ENCODE measurements at places on chromosomes 2 and 18.

- no peak for DNase-seq
Measured at GRCh38 chr2:230347659-230348305, 20.8 kb downstream of the SP140L start.

GRCh38 chr18:40874233-40874632 is 1080.8 kb upstream of the PIK3C3 start:
- no peak for DNase-seq

- no peak for DNase-seq
Measured at GRCh38 chr2:231189571-231190495, 8.6 kb upstream of the ARMC9 start.

- no peak for DNase-seq
Measured at GRCh38 chr18:65409261-65409660, 341.6 kb upstream of the CDH7 start.

DNA sequence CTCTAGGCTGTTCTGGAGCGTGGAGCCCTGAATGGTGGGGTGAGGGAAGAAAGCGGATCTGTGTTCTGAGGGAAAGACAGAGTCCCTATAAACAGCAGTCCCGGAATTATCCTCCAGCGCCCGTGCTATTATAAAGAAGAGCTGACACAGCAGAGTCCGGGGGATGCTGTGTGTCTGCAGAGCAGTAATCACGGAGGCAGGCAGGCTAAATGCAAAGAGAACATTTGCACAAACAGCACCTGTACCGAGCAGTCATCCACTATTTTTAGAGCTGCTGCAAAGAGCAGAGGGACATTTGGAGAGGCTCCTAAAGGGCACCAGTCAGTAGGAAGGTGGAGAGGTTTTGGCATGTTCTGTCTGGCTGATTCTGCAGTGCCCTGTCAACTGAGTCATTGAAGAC is 293.8 kb upstream of the SLC14A2 start:
- DNase-seq: no peak

GRCh38 chr2:160379399-160379798 is 114.2 kb downstream of the RBMS1 start:
- no peak for DNase-seq

DNA sequence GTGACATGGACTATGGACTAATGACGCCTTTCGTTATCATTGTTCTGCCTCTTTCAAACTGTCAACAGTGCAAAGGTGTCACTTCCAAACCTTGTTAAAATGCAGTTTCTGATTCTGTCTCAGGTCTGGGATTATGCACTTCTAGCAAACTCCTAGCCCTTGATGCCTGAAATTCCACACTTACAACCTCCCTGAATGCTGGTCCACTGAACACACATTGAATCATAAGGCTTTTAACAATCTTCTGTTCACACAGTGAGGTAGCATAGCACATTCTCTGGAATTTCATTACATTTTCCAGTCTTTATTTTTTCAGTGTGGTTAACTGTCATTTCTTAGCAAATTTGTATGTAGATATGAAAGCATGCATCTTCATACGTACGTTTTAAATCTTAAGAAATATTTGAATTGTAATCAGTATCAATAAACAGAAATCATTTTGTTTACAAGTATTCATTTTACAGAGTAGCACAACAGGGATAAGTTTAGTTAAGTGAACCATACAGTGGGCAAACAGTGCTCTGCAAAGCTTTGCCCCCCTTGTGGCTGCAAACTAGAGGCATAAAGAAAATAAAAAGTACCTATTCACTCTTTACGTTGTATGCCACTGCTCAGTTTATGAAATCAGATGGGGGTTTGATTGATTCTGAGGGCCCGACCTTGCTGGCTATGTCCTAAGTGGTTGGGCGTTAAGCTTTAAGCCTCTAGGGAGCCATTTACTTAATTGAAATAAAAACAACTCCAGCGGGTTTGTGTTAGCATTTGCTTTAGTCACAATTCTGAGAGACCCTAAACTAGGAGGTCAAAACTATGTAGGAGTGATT is 250.8 kb downstream of the LRRTM1 start:
- DNase-seq: no peak

DNA sequence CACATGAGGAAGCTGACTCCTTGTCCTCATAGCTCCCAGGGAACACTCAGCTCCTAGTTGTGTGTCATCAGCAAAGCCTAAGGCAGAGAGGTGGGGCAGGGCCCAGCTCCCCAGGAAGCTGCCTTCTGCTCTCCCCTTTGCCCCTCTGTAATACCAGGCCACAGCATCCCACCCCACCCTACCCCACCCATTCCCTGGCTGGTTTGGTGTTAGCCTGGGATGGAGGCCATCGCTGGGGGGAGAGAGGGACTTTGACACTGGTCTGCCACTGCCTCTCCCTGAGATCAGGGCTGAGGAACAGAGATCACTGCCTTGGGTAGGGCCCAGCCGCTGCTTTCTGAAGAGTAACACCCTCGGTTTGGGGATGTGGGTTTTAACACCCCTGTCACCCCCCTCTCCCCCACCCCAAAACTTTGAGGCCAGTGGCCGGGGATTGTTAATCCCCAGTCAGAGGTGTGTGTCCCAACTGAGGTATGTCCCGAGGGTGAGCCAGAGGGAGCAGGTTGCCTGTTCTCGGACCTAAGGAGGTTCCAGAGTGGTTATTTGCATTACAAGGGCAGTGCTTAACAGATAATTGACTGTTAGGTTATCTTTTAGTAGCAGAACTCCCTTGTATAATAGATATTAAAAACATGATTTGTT is 41.4 kb downstream of the TET3 start:
- no peak for DNase-seq

DNA sequence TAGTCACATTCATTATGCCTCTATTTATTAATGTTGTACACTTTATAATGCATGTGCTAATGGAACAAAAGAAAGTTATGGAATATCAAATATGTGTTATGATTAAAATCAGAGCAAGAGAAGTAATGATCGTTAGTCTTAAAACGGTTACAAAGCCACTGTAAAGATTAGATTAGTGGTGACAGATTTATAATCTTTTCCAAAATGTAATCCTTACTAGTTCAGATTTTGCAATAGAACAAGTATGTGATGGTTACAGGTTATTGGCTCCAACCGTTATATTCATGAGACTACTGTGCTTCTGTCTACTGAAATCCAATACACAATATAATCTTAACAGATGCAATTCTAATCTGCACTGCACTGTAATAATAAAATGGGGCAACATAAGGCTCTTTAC is 180.6 kb downstream of the ZNF521 start:
- no peak for DNase-seq

All from stimulated activated CD8-positive, alpha-beta memory T cell treated with anti-CD3 and anti-CD28 coated beads, Interleukin-12 subunit alpha, Interleukin-12 subunit beta, amount 100 ng/mL, for 4 hours (primary cell).